Coronary artery (tissue), 2 donors: ENCODE measurements at places on chromosomes 2 and 18.

- DNase-seq = no peak
Measured at GRCh38 chr2:150357770-150358467, 129.5 kb downstream of the RND3 start.

DNA sequence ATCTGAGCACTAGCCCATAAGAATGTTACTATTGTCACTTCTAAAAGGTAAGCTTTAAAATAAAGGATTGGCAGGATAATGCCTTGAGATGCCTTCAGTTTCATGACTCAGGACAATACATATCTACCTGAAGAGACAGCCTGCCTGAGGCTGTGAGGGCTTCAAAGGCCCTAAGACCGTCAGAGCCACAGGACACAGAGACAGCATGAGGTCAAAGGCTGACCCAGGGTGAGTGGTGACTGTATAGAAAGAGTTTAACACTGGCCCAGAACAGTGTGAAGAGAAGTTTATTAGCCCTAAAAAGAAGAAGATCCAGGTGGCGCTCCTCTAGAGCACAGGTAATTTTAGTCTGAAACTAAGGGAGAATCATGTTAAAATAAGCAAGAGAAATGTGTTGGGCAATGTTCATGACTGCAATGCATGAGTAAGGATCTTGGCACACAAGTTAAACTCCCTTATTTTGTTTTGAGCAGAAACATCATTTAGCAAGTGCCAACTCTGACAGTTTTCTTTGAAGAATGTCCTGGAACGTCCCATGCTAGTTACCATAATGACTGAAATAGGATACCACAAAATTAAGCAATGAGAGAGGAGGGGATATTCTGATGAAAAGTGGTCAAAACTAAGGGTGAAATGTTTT is 78.1 kb upstream of the FAM110C start:
- no peak for DNase-seq

- no peak for DNase-seq
Measured at GRCh38 chr18:13316063-13316462, 97.5 kb downstream of the LDLRAD4 start.

DNA sequence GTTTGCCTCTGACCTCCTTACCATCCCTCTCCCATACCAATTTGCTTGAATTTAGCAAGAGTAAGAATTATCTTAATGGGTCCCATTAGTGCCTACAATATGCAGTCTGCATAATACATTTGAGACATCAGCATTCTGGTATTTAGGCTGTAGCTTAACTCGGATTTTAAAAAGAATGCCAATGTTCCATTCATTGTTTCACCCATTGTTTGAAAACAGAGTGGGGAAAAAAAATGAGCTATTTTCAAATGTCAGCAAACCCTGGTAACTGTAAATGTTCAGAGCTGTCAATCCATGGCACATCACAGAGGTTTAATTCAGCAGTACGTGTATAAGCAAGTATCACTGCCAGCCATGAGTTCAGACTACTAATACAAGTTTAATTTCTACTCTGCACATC is 61.9 kb upstream of the TSPYL6 start:
- DNase-seq = no peak

- peak; percentile 49 for DNase-seq
Measured at GRCh38 chr2:26649322-26649721, 8.2 kb upstream of the CIB4 start.

- DNase-seq = no peak
Measured at GRCh38 chr2:112476434-112476833, 5.5 kb upstream of the TTL start.

- DNase-seq = peak; percentile 8
Measured at GRCh38 chr18:48813321-48813720, 137.4 kb downstream of the SMAD7 start.

DNA sequence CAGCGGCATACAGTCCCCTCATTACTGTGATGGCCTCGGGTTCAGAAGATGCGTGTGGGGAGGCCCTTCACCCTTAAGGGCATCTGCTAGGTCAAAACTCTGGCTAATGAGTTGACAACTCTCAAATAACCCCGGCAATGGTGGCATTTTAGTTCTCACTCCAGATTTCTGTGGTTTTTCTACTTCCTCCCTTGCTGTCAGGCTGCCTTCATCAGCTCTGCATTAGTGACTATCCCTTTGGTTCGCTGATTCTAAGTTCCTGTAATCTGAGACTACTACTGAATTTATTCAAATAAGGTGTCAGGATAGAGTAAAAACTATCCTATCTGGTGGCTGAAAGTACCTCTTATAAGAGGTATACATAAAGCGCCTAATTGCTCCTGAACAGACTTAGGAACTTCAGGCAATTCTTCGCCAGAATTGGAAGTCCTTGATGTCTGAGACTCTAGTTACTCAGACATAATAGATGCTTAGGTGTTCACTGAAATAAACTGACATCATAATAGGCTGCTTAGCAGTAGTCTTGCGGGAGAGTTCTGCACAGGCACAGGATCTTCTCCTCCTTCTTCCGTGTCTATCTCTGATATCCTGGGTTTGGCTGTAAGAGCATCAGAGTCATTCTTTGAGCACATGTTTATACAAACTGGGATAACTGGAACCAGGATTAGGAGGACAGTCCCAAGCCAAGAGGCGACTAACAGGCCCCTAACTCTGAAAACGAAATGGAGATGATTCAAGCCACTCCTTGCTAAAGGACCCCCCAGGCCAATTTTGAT is 194.5 kb downstream of the DNER start:
- DNase-seq = no peak
